T-helper 2 cell treated with Interferon-gamma antibody and Interleukin-4, amounts not matched to agents 100 ng/mL and 5 ng/mL, for 36 hours (primary cell): ENCODE measurements at places on chromosomes 2 and 18. TPM values are rescaled to one million over a fixed set of nuclear protein-coding genes. Genes with fewer than 3 reads are reported as not detected.

The TIMM21 gene
- total RNA-seq: 34.8 and 35.2 TPM in 2 replicates

The PLCD4 gene
- total RNA-seq: 0.30 and 0.48 TPM in 2 replicates

The ST6GAL2 gene
- total RNA-seq: not detected in 2 replicates

The TYMS gene
- 354 and 362 TPM in 2 replicates for total RNA-seq

The CYB5A gene
- 14.6 and 17.4 TPM in 2 replicates for total RNA-seq

The SLC35F5 gene
- 17.8 and 22.9 TPM in 2 replicates for total RNA-seq

The RAMP1 gene
- total RNA-seq: 10.5 and 10.7 TPM in 2 replicates

The CNTNAP5 gene
- not detected in 2 replicates for total RNA-seq

The GALNT14 gene
- total RNA-seq: 0.16 and 0.20 TPM in 2 replicates

The THSD7B gene
- total RNA-seq: not detected in 2 replicates

The IL18RAP gene
- 3.4 and 4.2 TPM in 2 replicates for total RNA-seq

The CCDC88A gene
- 14.4 and 21.0 TPM in 2 replicates for total RNA-seq

The CFC1 gene
- total RNA-seq: not detected in 2 replicates

The APCDD1 gene
- not detected in 2 replicates for total RNA-seq

The TMEM178A gene
- total RNA-seq: not detected in 2 replicates

The ZNF804A gene
- not detected in 2 replicates for total RNA-seq

The CENPA gene
- 37.9 and 38.5 TPM in 2 replicates for total RNA-seq

The GLI2 gene
- total RNA-seq: 0.36 and 0.43 TPM in 2 replicates

The AFF3 gene
- 4.1 and 6.0 TPM in 2 replicates for total RNA-seq

The DIPK1C gene
- not detected in 2 replicates for total RNA-seq

The MC2R gene
- not detected in 2 replicates for total RNA-seq

The REG3A gene
- total RNA-seq: not detected in 2 replicates

The CDH2 gene
- 0.05 and 0.48 TPM in 2 replicates for total RNA-seq

The LHCGR gene
- not detected in 2 replicates for total RNA-seq

The NYAP2 gene
- total RNA-seq: not detected in 2 replicates

The IL36A gene
- 0.25 TPM in 1 of 2 replicates, not detected in the other for total RNA-seq

The POTEC gene
- not detected in 2 replicates for total RNA-seq

The UGT1A4 gene
- not detected in 2 replicates for total RNA-seq

The SKA1 gene
- 34.3 and 35.9 TPM in 2 replicates for total RNA-seq

The POTEI gene
- total RNA-seq: not detected in 2 replicates

The PTPRN gene
- not detected in 2 replicates for total RNA-seq

The SPC25 gene
- total RNA-seq: 36.2 and 36.6 TPM in 2 replicates

The ELOA2 gene
- total RNA-seq: not detected in 2 replicates

The EPB41L3 gene
- total RNA-seq: 1.6 and 1.8 TPM in 2 replicates

The B3GNT7 gene
- not detected in 2 replicates for total RNA-seq

The MARCHF4 gene
- total RNA-seq: not detected in 2 replicates

The RTP5 gene
- total RNA-seq: 0.07 and 0.09 TPM in 2 replicates
